ENCODE measurements at places on chromosomes 5 and 9. TPM values are rescaled to one million over a fixed set of nuclear protein-coding genes. Genes with fewer than 3 reads are reported as not detected.

DNA sequence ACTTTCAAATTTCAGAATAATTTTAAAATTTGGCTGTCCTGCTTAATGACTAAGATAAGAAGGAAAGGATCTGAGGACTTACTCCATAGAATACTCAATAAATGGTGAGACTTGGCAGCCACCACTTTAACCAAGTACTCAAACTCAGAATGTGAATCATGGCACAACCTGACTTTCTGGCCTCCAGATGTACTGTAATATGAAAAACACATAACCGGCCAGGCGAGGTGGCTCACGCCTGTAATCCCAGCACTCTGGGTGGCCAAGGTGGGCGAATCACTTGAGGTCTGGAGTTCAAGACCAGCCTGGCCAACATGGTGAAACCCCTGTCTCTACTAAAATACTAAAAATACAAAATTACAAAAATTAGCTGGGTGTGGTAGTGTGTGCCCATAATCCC, 10.0 kb upstream of the MARCHF6 start:
- H3K27me3 ChIP-seq = no peaks in the 10 kb centered on the region
- no peaks in the 10 kb centered on the region for H3K36me3 ChIP-seq
- H3K4me3 ChIP-seq = no peak overlapping the region
- DNase-seq = no peak
- H3K27ac ChIP-seq = no peak overlapping the region

PPP3R2 gene
- not detected for total RNA-seq

DEPDC1B gene
- total RNA-seq = 142 TPM

- no peaks in the 10 kb centered on the region for H3K36me3 ChIP-seq
- H3K27ac ChIP-seq = no peak overlapping the region
- H3K4me1 ChIP-seq = no peaks in the 10 kb centered on the region
- H3K27me3 ChIP-seq = no peaks in the 10 kb centered on the region
- DNase-seq = peak; percentile 85
Observed at GRCh38 chr9:128034821-128035652, 32.1 kb downstream of the NAIF1 start.

PROB1 gene
- 0.67 TPM for total RNA-seq

- H3K4me1 ChIP-seq = no peaks in the 10 kb centered on the region
- no peak for DNase-seq
- H3K36me3 ChIP-seq = no peaks in the 10 kb centered on the region
- no peaks in the 10 kb centered on the region for H3K27me3 ChIP-seq
- no peak overlapping the region for H3K4me3 ChIP-seq
Observed at GRCh38 chr5:5784101-5784500, 361.6 kb downstream of the ICE1 start.

ACTBL2 gene
- total RNA-seq = not detected

PRDM9 gene
- total RNA-seq = not detected

TSSK1B gene
- total RNA-seq = not detected

DNA sequence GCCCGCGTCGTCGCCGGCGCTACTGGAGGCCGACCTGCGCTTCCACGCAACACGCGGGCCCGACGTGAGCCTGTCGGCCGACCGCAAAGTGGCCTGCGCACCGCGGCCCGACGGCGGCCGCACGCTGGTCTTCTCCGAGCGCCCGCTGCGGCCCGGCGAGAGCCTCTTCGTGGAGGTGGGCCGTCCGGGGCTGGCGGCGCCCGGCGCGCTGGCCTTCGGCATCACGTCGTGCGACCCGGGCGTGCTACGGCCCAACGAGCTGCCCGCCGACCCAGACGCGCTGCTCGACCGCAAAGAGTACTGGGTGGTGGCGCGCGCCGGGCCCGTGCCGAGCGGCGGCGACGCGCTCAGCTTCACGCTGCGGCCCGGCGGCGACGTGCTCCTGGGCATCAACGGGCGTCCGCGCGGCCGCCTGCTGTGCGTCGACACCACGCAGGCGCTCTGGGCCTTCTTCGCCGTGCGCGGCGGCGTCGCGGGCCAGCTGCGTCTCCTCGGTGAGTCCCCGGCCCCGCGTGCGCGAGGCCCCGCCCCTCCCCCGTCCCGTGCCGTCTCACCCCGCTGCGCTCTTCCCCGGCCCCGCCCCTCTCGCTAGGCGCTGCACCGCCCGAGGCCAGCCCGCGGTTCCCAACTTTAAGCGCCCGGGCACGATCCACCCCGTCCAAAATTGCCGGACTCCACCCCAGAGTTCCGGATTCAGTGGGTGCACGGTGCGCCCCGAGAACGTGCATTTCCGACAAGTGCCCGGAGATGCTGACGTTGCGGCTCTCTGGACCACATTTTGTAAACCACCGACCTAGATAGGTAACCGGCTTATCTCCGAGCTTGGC, 42.8 kb downstream of the NEURL1B start:
- peak overlapping the region; percentile 28 for H3K4me3 ChIP-seq
- no peaks in the 10 kb centered on the region for H3K36me3 ChIP-seq
- H3K27ac ChIP-seq = no peak overlapping the region
- H3K4me1 ChIP-seq = no peaks in the 10 kb centered on the region

DNA sequence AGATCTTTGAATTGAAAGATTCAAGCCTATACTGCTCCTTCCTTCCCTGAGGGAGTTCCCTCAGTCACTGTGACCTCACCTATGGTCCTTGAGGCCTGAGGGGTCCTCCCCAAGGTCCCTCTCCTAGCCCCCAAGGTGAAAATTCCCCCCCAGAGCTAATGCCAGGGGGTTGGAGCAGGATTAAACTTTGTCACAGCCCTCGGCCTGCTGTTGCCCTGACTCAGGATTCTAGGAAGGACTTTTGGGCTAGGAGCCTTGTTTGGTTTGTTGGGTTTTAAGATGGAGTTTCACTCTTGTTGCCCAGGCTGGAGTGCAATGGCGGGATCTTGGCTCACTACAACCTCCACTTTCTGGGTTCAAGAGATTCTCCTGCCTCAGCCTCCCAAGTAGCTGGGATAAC, 123.2 kb downstream of the C5orf15 start:
- H3K4me1 ChIP-seq = peaks cover 7% of the 10 kb centered on the region
- H3K36me3 ChIP-seq = no peaks in the 10 kb centered on the region
- H3K27me3 ChIP-seq = no peaks in the 10 kb centered on the region
- no peak overlapping the region for H3K27ac ChIP-seq

GRCh38 chr9:108022246-108022935, 532.8 kb upstream of the KLF4 start:
- no peak for DNase-seq
- peaks cover 5% of the 10 kb centered on the region for H3K4me1 ChIP-seq
- H3K27me3 ChIP-seq = no peaks in the 10 kb centered on the region
- H3K4me3 ChIP-seq = no peak overlapping the region

DNA sequence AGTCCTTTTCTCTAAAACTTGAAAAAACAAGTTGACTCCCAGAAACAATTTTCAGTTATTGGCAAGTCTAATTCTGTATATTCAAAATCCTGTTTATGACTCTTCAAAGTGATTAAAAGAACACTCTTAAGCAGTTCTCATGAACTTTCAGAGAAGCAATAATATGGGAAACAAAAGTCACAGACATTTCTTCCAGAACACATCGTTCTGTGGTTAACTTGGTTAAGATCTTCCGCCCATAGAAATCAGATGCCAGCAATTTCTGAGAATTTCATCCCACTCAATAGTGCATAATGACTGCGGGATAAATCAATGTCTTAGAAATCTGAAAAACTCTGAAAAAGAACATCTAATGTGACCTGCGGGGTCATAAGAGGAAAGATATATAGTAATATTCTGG, 300.5 kb downstream of the COX7C start:
- H3K4me3 ChIP-seq = no peak overlapping the region
- no peak for DNase-seq
- H3K27ac ChIP-seq = no peak overlapping the region
- no peaks in the 10 kb centered on the region for H3K27me3 ChIP-seq
- no peaks in the 10 kb centered on the region for H3K36me3 ChIP-seq

DNA sequence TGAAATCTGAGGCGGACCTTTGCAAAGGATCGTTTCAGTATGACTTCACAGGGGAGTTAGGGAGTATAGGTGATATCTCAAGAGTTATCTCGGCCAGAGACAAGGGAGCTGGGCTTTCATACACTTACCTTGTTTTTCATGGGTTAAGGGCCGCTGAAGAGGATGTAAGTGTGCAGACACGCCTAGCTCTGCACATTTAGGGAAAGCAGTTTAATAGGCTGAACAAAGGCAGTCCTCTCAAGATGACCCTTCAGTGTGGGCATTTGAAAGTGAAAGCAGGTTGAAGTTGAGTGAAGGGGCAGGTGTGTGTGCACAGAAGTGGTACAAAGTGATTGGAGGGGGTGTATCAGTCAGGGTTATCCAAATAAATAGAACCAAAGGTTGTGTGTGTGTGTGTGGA, 33.1 kb upstream of the PRXL2C start:
- no peaks in the 10 kb centered on the region for H3K36me3 ChIP-seq
- DNase-seq = no peak
- H3K27me3 ChIP-seq = no peaks in the 10 kb centered on the region
- H3K4me3 ChIP-seq = no peak overlapping the region

DNA sequence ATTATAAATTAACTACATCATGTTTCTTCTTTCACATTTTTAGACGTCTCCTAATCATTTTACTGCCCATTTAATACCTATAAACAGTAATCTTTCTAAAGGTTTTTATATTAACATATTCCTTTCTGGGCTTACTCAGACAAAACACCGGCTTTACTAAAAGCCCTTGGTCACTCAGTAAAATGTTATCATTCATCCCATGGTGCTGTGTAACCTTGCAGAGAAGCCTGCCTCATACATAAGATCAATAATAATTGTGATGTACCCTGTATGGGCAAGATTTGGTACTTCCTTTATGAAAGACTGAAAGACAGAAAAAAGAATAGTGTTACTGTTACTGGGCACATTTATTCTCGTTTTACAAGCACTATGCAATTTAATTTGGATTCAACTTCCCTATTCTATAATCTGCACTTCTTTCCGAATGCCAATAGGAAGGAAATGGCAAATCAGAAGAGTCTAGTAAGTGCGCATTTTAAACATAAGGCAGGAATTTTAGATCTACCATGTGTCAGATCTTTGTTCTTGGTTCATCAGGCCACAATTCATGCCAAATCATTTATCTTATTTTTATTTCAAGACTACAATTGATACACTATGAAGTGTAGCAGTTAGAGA, 522.2 kb downstream of the CSNK1G3 start:
- no peak overlapping the region for H3K4me3 ChIP-seq
- no peak for DNase-seq
- no peaks in the 10 kb centered on the region for H3K27me3 ChIP-seq
- H3K4me1 ChIP-seq = peaks cover 12% of the 10 kb centered on the region
- no peaks in the 10 kb centered on the region for H3K36me3 ChIP-seq

GRCh38 chr5:113153512-113154097, 177.0 kb downstream of the DCP2 start:
- H3K36me3 ChIP-seq = no peaks in the 10 kb centered on the region
- no peaks in the 10 kb centered on the region for H3K4me1 ChIP-seq
- no peaks in the 10 kb centered on the region for H3K27me3 ChIP-seq

EMB gene
- total RNA-seq = 40.6 TPM

DNA sequence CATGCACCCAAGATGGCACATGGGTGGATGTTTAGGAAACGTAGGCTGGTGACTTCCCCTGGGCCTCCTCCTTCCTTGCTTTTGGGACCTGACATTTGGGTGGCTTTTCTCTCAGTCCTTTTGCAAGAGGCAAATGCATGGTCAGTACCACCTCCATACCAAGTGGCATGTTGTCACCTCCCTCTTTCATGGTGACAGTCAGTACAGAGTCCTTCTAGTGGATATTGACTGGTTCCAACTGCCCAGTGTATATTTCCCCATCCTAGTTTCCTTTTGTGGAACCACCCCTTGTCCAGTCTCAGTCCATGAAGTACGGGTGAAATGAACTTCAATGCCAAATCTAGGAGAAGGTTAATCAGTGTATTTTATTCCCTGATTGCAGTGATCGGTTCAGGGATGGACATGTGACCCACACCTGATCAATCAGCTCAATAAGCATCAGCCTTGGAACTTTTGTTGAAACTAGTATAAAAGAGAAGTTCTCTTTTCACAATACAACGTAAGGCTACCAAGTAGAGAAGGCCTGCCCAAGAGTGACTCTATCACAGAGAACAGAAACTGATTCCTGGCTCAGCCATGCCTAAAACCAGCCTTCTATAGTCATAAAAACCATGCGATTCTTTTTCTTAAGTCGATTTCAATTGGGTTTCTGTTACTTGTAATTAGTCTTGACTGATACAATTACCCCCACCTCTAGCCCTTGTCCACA, 143.4 kb upstream of the KLF9 start:
- no peaks in the 10 kb centered on the region for H3K36me3 ChIP-seq
- no peak for DNase-seq
- H3K27ac ChIP-seq = no peak overlapping the region
- H3K4me3 ChIP-seq = no peak overlapping the region

CCDC152 gene
- total RNA-seq = 11.8 TPM

- H3K27ac ChIP-seq = no peak overlapping the region
- no peak overlapping the region for H3K4me3 ChIP-seq
- peaks cover 11% of the 10 kb centered on the region for H3K4me1 ChIP-seq
- no peak for DNase-seq
Observed at GRCh38 chr9:26058111-26058895, 380.1 kb upstream of the TUSC1 start.

DNA sequence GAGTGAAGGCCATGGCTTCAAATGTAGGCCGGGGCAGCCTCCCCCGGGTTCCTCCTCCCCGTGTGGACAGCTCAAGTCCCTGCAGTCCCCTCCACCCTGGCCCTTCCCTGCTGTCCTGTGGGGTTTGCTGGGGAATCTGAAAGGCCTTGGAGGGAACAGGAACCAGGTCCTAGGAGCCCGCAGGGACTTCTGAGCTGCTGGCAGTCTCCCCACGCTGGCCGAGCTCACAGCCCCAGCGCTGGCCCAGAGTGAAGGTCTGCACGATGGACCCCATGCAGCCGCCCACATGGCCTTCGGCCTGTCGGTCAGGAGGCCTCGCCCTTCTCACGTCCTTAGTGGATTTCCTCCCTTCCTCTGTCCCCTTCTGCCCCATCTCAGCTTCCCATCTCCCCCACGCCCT, 25.7 kb upstream of the NOTCH1 start:
- peaks cover 42% of the 10 kb centered on the region for H3K4me1 ChIP-seq
- H3K27ac ChIP-seq = peak overlapping the region; percentile 47
- H3K36me3 ChIP-seq = no peaks in the 10 kb centered on the region
- H3K4me3 ChIP-seq = no peak overlapping the region

SLC34A3 gene
- total RNA-seq = not detected

- H3K4me1 ChIP-seq = no peaks in the 10 kb centered on the region
- no peaks in the 10 kb centered on the region for H3K36me3 ChIP-seq
- H3K4me3 ChIP-seq = no peak overlapping the region
- H3K27me3 ChIP-seq = no peaks in the 10 kb centered on the region
Observed at GRCh38 chr9:116701940-116702642, 15.0 kb downstream of the TRIM32 start.

- no peak overlapping the region for H3K27ac ChIP-seq
- no peaks in the 10 kb centered on the region for H3K36me3 ChIP-seq
- H3K27me3 ChIP-seq = no peaks in the 10 kb centered on the region
- H3K4me3 ChIP-seq = no peak overlapping the region
Observed at GRCh38 chr9:35348109-35348508, 141.8 kb upstream of the RUSC2 start.

ADAMTS2 gene
- 3.0 TPM for total RNA-seq

PHF24 gene
- 1.8 TPM for total RNA-seq

KLHL9 gene
- 33.5 TPM for total RNA-seq

GRCh38 chr9:135955934-135956801, 5.0 kb downstream of the UBAC1 start:
- H3K27ac ChIP-seq = no peak overlapping the region
- H3K4me1 ChIP-seq = peaks cover 6% of the 10 kb centered on the region
- H3K4me3 ChIP-seq = no peak overlapping the region
